Amygdala (tissue), 56 donors: ENCODE measurements at places on chromosomes 13 and 19.

DNA sequence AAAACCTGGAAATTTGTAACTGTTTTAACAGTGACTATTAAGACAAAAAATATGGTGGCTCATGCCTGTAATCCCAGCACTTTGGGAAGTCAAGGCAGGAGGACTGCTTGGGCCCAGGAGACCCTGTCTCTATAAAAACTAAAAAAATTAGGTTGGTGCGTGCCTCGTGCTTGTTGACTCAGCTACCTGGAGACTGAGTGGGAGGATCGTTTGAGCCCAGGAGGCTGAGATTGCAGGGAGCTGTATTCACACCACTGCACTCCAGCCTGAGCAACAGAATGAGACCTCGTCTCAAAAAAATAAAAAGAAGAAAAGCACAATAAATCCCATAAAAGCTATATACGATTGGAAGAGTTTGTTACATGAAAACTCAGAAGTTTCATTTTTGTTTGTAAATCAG, 23.7 kb downstream of the KLF5 start:
- DNase-seq, result no peak

DNA sequence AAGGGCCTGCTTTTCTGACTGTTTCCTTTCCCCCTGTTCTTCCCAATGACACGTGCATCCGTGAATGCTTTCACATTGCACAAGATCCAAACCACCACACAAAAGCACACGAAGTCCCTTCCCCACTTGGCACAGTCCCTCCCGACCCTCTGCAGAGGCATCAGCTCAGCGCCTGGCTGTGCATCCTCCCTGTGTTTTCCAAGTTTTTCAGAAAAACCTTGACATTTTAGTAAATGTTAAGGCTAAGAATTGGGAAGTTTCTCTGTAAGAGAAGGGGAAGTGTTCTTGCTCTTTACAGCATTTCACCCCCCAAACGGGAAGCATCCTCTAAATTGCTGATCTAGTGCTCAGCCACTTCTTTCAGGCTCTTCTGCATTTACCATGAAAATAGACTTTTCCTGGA, 94.5 kb upstream of the TM9SF2 start:
- no peak for DNase-seq

GRCh38 chr13:80160110-80160509, 180.8 kb downstream of the SPRY2 start:
- DNase-seq, result no peak

- DNase-seq, result no peak
Observed at GRCh38 chr19:37977992-37978391, 71.0 kb downstream of the SIPA1L3 start.

DNA sequence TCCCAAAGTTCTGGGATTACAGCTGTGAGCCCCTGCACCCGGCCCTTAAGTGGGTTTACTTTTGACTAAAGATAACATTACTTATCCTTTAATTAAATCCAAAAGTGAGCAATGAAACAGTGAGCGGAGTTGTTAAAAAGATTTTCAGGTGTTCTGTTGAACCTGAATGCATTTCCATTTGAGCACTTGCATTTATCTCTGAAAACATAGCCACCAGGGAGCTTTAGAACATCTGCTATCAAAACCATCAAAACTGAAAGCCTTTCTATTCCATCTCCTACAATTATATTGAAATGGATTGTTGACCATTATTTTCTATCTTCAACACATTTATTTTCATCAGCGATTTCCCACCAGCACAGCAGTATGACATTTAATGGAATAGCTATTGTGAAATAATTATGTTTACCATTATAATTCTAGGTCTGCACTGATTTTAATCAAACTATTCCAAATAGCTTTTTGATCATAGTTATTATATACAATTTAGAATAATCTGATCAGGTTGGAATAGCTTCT, 269.0 kb downstream of the FGF14 start:
- no peak for DNase-seq

DNA sequence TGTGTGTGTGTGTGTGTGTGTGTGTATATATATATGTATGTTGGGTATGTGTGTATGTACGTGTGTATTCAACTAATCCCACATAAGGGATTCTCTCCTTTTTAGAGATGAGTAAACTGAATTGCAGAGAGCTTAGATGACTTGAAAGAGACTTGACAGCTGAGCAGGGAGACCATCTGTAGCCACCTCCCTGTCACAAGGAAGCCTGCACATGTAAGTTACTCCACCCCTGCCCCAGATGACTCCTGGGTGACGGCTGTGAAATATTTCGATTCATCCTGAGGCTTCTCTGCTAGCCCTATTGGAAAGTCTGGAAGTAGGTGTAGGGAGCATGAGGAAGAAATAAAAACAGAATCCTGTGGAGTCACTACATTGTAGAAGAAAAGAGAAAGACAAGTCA, 480.4 kb downstream of the FOXO1 start:
- no peak for DNase-seq

- DNase-seq, result no peak
Observed at GRCh38 chr19:46303691-46304397, 7.0 kb downstream of the HIF3A start.

- no peak for DNase-seq
Observed at GRCh38 chr19:34994286-34994642, 5.9 kb upstream of the GRAMD1A start.
